ENCODE measurements at places on chromosomes 3 and 15.
A peak's percentile ranks its signal among the peaks of the same experiment; 100 is the strongest.

DNA sequence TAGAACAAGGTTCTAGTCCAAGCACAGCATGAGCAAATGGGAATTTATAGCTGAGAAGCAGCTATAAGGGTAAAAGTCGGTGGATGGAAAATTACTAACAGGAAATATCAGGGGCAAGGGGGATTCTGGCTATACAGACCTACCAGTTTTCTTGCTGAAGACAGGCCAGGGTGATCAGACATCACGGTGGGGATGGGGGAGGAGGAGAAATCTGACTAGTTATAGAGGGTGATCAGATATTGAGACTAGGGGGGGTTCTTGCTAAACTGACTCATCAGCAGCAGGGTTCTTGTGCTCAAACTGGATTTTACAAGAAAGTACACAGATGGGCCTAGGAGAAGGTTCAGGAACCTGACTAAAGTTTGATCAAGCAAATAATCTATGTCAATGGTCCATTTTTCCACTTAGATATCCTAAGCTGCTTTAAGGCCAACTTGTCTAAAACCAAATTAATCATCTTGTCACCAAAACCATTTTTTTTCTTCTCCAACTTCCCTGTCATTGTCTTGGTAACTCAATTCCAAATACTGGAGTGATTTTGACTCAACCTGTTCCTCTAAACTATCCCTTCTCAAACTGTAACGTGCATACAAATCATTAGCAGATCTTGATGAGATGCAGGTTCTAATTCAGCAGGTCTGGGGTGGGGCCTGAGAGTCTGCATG, 4.6 kb downstream of the TMEM212 start:
- no peaks in the 10 kb centered on the region for H3K27me3 ChIP-seq
- no peak overlapping the region for H3K4me3 ChIP-seq
- H3K4me1 ChIP-seq: peaks cover 12% of the 10 kb centered on the region
- no peak overlapping the region for H3K27ac ChIP-seq
- no peaks in the 10 kb centered on the region for H3K36me3 ChIP-seq

- H3K27ac ChIP-seq: no peak overlapping the region
- H3K4me1 ChIP-seq: peaks cover 5% of the 10 kb centered on the region
- DNase-seq: no peak
- H3K4me3 ChIP-seq: no peak overlapping the region
- H3K27me3 ChIP-seq: no peaks in the 10 kb centered on the region
Observed at GRCh38 chr15:99929266-99929665, 196.0 kb upstream of the LYSMD4 start.

DNA sequence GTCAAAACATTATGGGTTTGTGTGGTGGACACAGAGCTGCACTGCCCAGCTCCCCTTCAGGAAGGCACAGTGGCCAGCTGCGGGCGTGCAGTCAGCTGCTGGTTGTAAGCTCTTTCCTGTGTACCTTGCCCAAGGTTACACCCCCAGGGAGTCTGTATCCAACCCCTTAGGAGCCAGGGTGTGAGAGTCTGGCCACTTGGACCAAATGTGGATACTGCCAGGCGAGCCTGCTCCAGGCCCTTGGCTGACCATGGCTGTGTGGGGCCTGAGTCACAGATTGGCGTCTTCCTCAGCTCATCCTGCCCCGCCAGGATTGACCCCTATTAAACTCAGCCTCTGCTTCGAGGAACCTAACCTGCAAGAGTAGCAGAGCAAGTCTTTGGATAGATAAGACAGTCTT, 56.9 kb downstream of the ABHD5 start:
- no peaks in the 10 kb centered on the region for H3K27me3 ChIP-seq
- H3K4me1 ChIP-seq: peaks cover 9% of the 10 kb centered on the region
- H3K36me3 ChIP-seq: no peaks in the 10 kb centered on the region
- peak overlapping the region; percentile 2 for H3K27ac ChIP-seq
- no peak overlapping the region for H3K4me3 ChIP-seq
- no peak for DNase-seq

- DNase-seq: no peak
- H3K27ac ChIP-seq: no peak overlapping the region
- no peaks in the 10 kb centered on the region for H3K36me3 ChIP-seq
- H3K27me3 ChIP-seq: no peaks in the 10 kb centered on the region
- no peak overlapping the region for H3K4me3 ChIP-seq
Observed at GRCh38 chr3:117510396-117510795, 800.8 kb downstream of the TUSC7 start.

GRCh38 chr15:39497016-39497758, 83.7 kb upstream of the THBS1 start:
- H3K27ac ChIP-seq: no peak overlapping the region
- H3K36me3 ChIP-seq: no peaks in the 10 kb centered on the region
- peaks cover 4% of the 10 kb centered on the region for H3K4me1 ChIP-seq
- H3K27me3 ChIP-seq: no peaks in the 10 kb centered on the region

DNA sequence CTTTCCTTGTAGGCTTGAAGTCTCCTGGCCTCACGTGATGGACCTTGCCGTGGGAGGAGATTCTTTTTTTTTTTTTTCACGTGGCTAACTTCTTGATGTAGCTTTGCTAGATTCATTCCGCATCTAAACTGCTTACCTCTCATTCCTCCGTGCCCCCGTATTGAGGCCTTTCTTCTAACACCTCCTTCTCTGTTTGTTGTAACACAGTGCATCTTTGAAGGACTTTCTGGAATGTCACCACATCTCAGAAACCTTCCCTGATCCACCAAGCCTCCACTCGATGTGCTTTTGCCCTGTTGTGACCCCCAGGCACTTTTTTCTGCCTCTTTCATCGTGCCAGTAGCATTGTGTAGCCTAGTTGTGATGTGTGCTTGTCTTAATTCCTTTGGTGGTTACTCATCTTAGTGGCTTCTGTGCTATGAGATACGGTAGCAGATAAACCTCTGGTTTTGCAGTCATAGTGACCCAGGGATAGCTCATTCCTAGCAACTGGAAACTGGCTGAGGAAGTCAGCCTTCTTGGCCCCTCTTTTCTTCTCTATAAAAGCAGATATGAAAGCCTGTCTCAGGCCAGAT, 1.6 kb upstream of the BNC1 start:
- no peak for DNase-seq
- peaks cover 50% of the 10 kb centered on the region for H3K27me3 ChIP-seq
- no peak overlapping the region for H3K4me3 ChIP-seq
- H3K36me3 ChIP-seq: no peaks in the 10 kb centered on the region
- H3K4me1 ChIP-seq: peaks cover 7% of the 10 kb centered on the region

- no peak overlapping the region for H3K4me3 ChIP-seq
- no peak overlapping the region for H3K27ac ChIP-seq
- H3K27me3 ChIP-seq: no peaks in the 10 kb centered on the region
- H3K36me3 ChIP-seq: peaks cover 31% of the 10 kb centered on the region
Observed at GRCh38 chr3:57872606-57873005, 116.5 kb downstream of the SLMAP start.

- no peaks in the 10 kb centered on the region for H3K36me3 ChIP-seq
- no peaks in the 10 kb centered on the region for H3K27me3 ChIP-seq
- H3K27ac ChIP-seq: no peak overlapping the region
- H3K4me3 ChIP-seq: no peak overlapping the region
- H3K4me1 ChIP-seq: peaks cover 26% of the 10 kb centered on the region
Observed at GRCh38 chr3:185583925-185584324, 2.2 kb upstream of the SENP2 start.

DNA sequence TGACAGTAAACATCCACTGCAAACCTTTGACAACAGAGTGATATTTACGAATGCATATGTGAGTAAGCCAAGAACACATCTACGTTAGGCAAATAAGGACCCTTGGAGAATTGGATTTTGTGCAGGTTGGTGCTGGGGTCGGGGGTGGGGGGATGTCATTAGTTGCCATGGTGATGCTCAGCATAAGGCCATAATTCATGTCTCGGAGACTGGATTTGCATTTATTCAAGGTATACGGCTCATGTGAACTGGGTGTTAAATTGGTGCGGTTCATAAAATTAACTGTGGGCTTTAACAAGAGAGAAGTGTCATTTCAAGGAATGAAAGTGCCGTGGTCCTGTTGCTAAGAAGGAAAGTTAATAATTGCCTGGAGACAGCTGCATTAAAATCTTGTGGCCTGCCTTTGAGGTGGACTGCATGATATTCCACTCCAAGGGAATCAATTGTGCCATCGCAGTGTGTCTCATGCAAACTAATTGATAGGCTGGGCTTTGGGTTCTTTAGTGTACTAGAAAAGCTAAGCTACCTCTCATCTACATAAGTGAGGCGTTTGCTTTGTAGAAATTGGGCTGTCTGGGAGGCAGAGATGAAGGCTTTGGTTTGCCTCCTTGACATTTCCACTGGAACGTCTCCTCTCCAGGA, 228.9 kb upstream of the FEZF2 start:
- no peak for DNase-seq
- H3K27me3 ChIP-seq: no peaks in the 10 kb centered on the region
- no peak overlapping the region for H3K27ac ChIP-seq
- no peaks in the 10 kb centered on the region for H3K36me3 ChIP-seq
- no peaks in the 10 kb centered on the region for H3K4me1 ChIP-seq

DNA sequence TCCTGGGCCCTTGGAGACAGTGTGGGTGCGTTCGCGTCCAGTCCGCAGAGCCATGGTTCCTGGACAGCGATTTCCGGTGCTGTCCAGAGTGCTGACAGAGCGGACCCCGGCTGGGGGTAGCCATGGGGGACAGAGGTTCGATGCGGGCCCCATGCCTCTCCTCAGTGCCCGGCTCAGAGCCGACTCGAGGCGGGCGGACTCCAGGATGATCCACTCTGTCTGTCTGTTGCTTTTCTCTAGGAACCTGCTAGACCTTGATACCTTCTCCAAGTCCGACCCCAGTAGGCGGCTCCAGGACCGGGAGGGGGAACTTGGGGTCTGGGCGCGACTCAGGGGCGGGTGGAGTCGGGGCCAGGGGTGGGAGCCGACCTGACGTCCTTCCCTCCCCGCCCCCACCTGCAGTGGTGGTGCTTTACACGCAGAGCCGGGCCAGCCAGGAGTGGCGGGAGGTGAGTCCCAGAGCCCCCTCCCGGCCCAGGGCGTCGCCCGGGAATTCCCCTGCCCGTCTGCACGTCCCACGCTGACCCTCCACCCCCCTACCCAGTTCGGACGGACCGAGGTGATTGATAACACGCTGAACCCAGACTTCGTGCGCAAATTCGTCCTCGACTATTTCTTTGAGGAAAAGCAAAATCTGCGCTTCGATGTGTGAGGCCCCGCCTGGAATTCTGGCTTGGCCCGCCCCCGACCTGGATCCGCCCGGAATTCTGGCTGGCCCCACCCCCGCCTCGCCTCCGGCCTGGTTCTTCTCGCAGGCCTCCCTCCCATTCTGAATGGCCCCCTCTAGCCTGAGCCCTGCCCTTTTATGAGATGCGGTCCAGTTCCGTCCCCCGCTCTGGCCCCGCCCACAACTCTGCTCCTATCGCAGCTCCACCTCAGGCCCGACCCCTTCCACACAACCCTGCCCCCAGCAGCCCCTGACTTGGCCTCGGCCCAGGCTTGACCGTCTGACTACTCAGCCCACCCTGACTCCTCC, 1.0 kb downstream of the CPNE9 start:
- H3K4me3 ChIP-seq: peak overlapping the region; percentile 46
- H3K27ac ChIP-seq: no peak overlapping the region
- H3K27me3 ChIP-seq: peaks cover 14% of the 10 kb centered on the region
- H3K36me3 ChIP-seq: peaks cover 35% of the 10 kb centered on the region

- H3K4me3 ChIP-seq: no peak overlapping the region
- no peaks in the 10 kb centered on the region for H3K27me3 ChIP-seq
- H3K4me1 ChIP-seq: no peaks in the 10 kb centered on the region
- no peaks in the 10 kb centered on the region for H3K36me3 ChIP-seq
- no peak overlapping the region for H3K27ac ChIP-seq
Observed at GRCh38 chr3:103791786-103792515, 1357.1 kb downstream of the ZPLD1 start.

DNA sequence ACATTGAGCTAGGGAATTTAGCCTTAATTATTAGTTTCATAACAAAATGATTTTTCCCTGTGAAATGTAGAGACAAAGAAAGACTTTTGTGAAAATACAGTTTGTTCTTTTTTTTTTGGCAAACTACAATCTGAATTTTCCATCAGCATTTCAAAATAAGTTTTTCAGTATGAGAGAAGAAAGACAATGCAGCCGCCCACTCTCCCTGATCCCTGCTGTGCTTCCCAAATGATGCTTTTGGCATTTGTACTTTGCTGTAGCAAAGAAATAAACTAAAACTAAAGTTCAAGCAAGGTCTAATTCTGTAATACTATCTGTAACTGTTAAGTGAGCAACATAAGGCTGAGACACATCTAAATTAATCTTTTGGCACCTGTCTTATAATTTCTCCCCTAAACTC, 782.2 kb downstream of the VGLL3 start:
- DNase-seq: no peak
- H3K4me3 ChIP-seq: no peak overlapping the region
- no peaks in the 10 kb centered on the region for H3K27me3 ChIP-seq
- no peak overlapping the region for H3K27ac ChIP-seq
- H3K4me1 ChIP-seq: no peaks in the 10 kb centered on the region
- H3K36me3 ChIP-seq: no peaks in the 10 kb centered on the region

GRCh38 chr3:110293660-110294059, 778.0 kb upstream of the NECTIN3 start:
- no peaks in the 10 kb centered on the region for H3K36me3 ChIP-seq
- DNase-seq: no peak
- H3K4me1 ChIP-seq: no peaks in the 10 kb centered on the region
- no peak overlapping the region for H3K27ac ChIP-seq
- no peak overlapping the region for H3K4me3 ChIP-seq

Measured in lower lobe of right lung (tissue), 2 donors.